ENCODE measurements at places on chromosomes 2 and 18.

DNA sequence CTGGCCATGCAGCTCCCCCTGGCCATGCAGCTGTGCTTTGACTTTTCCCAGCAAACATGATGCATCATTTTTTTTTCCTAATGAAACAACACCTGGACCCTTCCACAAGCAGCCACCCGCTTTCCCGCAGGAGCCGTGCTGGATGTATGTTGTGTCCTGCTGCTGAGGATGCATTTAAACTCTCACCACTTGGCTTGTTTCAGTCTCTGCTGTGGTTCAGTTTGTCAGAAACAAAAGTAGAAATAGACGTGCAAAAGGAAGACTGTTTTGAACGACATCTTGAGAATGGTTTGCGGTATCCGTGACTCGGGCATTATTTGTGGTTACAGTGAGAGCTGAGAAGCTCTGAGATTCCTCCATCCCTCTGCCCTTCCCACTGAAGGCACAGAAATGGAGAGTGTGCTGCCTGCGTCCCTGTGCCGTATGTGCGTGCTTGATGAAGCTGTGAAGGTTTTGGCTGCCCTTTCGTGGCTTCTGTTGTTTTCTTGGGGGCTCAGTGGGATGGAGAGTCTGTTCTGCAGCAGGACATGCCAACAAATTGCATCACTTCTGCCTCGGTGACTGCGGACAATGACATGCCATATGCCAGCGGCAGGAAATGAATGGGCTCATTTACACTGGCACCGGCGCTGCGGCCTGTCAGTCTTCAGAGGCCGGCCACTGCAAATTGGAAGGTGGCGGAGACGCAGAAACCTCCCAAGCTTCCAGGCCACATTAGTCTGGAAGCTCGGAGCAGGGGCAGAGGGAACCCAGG lies 417.7 kb upstream of the SALL3 start:
- no peak for DNase-seq

DNA sequence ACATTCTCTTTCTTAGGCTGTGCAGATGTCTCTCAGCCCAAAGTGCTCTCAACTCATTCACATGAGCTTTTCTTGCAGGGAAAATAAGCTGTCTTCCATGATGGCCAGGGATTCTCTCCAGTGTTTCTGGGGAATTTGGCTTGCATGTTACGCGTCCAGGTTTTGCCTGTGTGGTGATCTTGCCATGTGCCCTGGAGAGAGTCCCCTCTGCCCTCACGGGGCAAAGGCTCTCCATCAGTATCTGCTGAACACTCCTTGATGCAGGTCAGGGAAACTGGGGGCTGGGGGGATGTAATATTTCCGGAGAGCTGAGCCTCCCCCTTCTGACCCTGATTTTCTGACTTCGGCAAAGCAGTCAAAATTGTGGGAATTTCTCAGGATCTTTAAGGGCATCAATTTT lies 87.6 kb downstream of the ACKR3 start:
- no peak for DNase-seq

- no peak for DNase-seq
Measured at GRCh38 chr2:153873052-153874048, 1.6 kb downstream of the GALNT13 start.

DNA sequence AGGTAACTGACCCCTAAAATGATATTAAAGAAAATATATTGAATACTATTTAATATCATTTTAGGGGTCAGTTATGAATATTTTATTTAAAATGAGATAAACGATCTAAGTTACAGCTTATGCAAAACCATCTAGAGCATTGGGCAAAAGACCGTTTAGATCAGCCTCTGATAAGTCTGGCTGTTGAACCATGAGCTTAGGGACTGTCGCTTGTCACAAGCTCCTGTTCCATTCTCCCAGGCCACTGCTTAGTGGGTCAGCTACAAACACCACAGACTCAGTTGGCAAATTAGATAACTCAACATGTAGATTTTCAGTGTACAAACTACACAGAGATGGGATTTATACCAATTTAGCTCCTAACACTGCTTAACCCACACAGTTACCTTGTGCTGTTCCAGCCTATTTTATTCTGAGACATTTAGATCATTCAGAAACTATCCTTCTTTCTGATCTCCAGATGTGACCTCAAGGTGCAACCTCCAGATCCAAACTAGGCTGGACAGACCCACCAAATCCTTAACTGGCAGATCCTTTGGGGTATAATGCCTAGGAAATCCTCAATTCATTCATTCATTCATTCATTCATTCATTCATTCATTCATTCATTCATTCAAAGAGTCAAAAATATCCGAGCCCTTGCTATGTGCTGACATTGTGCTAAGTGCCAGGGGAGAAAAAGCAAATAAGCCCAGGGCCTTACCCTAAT lies 82.8 kb downstream of the HRH4 start:
- no peak for DNase-seq

DNA sequence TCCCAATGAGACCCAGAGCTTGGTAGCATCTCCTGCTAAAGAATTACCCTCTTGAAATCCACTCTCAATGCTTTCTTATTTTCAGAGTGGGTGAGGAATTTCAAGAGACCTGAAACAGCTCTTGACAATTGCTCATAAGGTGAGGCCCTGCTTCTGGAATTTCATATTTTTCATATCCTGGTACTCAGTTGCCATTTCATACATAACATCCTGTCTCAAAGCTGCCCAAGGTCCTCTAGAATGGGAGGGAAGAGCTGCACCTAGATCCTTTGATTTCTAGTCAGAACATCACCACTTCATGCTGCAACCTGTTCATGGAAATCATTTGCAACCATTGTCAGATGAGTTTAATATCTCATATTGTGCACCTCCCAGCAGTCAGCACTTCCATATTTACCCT lies 404.8 kb upstream of the GALNT5 start:
- DNase-seq = no peak

GRCh38 chr2:222751238-222751637 lies 79.8 kb downstream of the MOGAT1 start:
- peak; percentile 16 for DNase-seq

Data from GM12865 (cell line).